ENCODE measurements at places on chromosomes 6 and 20.

DNA sequence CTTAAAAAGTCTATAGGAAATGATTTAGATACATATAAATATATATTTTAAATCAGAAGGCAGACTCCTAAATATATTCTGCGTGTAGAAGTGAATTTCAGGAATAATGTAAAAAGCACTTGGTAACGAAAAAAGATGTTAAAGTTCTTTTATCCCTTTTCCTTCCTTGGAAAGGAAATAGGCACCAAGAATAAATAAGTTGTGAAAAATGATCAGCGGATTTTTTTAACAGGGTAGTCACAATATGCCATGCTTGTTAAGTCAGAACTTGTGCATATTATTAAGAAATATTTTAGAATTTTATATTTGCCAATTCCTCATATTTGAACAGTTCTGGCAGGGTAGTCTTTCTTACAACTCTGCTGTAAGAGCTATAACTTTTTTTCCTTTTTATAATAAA is 173.8 kb downstream of the CD83 start:
- DNase-seq, result no peak

- peak; percentile 10 for DNase-seq
These were observed at the start of gene PPP1R14C for GRCh38 chr6:150142670-150143515. Gene PPP1R14C (plus strand): TSS chr6:150143044. CDS start chr6:150143193, 149 bp downstream.

DNA sequence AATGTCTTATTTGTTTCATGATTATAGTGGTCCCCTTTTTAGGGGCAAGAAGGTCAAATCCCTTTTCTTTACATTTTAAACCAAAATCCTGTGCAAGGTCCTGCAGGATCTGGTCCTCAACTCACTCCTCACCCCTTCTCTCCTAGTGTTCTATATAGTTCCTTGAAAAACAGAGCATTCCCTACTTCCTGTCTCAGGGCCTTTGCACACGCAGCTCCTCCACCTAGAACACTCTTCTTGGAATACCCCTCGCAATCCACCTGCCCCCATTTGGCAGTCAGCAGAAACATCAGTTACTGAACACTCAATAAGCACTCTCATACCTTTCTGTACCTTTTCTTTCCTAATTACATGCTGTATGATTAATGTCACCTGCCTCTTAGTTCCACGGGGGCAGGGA is 3.2 kb upstream of the ATP5F1E start:
- DNase-seq, result no peak

GRCh38 chr6:15421945-15422733 is 176.3 kb downstream of the JARID2 start:
- no peak for DNase-seq

DNA sequence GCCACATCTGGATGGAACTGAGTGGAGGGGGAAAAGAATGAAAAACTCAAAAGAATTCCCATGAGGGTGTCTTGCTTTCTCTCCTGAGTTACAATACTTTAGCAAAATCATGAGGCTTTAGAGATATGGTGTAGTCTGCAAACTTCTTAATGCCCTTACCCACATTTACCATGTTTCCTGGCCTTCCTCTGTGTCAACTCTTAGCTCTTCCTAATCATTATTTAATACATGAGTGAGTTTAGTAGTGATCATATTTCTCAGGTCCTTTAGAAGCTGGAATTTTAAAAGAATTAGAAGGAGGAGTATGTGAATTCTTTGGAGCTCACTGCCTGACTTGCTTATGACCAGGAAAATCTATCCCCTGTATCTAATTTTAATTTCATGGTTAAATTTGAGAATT is 39.0 kb downstream of the STX11 start:
- DNase-seq, result no peak

- no peak for DNase-seq
These were observed 31.7 kb upstream of the UBR2 start for GRCh38 chr6:42532038-42532669.

- DNase-seq, result no peak
These were observed 9.6 kb upstream of the BAG2 start for GRCh38 chr6:57162516-57162915.

DNA sequence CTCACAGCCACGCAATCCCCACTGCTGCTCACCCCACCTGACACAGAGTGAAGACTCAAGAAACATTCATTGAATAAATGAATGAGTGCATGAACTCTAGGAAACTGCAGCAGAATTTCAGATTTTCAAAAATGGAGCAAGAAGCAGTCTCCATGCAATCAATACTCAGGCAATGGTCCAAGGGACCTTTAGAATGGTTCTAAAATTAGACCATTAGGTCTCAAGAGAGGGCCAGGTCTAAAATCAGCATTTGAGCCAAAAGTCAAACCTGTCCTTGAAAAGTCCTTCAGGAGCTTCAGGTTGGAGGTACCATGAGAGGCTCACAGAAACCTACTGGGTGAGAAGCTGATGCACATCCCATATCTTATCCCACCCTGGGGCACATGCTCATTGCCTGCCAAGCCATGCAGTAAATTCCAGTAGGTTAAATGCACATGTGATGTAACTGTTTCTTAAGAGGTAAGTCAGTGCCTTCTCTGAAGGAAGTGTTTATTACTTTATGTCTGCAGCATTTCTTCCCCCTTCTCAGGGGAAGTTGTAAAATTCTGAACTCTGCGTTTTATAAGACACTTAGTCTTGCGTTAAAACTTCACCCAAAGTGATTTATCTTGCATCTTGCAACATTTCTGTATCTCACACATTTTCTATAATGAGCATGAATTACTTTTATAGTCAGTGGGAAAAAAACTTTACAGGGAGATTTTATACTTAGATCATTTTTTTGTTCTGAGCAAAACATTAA is 126.6 kb downstream of the ADAT2 start:
- DNase-seq, result no peak

- DNase-seq, result no peak
These were observed 53.0 kb downstream of the SRC start for GRCh38 chr20:37398750-37399621.

GRCh38 chr6:125596020-125596419 is 153.4 kb upstream of the HEY2 start:
- no peak for DNase-seq

- no peak for DNase-seq
These were observed 57.6 kb downstream of the ZNF831 start for GRCh38 chr20:59221049-59221706.

DNA sequence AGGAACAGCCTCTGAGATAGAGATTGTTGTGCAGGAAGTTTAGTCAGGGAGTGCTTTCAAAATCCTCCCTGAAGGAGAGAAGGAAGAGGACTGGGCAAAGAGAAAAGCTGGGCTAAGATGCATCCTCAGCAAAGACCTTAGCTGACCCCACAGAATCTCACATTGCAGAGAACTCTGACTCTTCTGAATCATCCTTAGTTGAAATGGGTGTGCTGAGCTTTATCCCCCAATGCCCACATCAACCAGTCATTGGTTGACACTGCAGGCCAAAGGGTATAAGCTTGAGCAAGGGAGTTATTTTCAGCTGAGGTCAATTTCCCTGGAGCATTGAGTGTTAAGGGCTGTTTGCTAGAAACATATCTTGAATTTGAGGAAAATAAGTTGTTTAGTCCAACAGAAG is 732.2 kb downstream of the CBLN4 start:
- no peak for DNase-seq

DNA sequence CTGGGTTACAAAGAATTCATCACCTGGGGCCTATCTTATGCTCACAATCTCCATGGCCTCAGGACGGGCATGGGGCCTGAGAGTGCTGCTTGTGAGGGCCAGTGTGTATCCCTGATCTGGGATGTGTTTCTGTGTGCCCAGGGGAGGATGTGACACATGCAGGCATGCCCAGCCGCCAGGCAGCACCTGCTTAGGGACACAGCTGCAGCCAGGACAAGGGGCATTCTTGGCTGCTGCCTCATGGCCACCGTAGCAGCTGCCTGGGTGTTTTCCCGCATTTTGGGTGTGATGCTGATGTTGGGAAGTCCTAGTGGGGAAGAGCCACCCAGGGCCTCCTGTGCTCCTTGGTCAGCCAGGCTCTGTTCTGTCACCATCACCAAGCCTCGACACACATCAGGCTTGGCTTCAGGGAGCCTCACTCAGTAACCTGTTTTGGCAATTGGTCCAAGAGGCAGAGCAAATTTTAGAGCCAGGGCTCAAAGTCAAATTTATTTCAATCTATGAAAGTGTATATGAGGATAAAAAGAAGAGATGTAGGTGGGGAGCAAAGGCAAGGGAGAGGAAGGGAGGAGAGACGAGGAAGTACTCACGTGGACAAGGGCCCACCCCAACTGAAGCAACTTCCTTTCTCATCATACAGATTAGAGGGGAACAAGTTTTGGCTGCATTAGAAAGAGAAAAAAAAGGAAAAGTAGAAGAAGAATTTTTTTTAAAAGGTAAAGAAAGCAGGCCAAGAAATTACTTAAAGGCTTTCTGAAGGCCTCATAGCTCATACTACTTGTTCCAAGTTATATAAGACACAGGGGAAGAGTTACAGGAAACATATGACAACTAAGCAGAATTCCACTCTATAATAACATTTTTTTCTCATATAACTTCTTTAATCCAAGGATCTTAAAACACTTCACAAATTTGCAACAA is 269.9 kb upstream of the SUPT3H start:
- DNase-seq, result no peak

- no peak for DNase-seq
These were observed 70.0 kb downstream of the FAM50B start for GRCh38 chr6:3919130-3919628.

DNA sequence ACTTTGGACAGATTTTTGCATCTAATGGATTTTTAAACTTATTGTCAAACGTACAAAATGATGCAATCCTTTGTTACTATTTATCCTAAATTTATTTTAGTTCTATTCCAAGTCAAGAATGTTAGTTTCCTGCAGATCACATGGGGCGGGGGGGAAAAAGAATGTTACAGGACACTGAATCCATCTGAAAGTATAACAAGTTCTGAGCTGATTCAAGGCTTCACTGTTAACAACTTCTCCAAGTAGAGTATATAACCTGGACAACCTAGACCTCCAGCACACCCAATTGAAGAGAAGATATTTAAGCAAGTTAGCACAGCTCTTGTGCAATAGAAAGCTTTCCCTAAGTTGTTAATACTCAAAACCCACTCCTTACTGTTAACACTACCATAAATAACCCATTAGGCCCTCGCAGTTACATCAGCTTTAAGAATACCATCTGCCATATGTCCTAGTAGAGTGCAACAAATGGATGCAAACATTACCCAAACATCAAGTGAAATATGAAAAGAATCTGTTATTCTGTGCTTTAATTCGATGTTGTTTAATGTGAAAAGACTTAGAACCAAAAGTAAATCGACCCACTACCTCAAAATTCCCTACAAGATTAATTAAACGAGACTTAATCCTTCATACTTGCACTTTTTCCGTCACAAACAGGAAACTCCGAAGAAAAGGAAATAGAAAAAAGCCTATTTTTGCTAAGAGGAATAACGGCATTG is 1.3 kb downstream of the SEC63 start:
- no peak for DNase-seq

- no peak for DNase-seq
These were observed 22.1 kb upstream of the CDKN1A start for GRCh38 chr6:36656441-36656840.

- no peak for DNase-seq
These were observed 44.2 kb upstream of the RNF24 start for GRCh38 chr20:4059606-4060005.

GRCh38 chr6:14059791-14060436 is 57.7 kb upstream of the CD83 start:
- no peak for DNase-seq

GRCh38 chr20:35276408-35276807 is 1.5 kb downstream of the MMP24OS start:
- no peak for DNase-seq

DNA sequence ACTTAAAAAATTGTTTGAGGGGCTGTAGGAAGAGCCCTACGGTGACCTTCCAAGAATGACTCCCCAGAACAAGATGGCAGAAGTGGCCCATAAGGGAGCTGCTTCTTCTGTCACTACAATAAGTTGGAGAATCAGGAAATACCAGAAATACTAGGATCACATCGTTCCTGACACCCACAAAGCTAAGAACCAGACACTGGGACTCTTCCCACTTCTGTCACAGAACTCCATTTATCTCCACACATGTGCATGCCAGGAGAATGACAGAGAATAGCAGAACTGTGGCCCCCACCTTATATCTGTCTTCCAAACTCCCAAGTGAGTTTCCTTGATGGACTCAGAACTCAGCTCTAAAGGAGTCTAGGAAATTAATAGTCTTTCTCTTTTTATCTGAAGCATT is 54.6 kb upstream of the UBR2 start:
- DNase-seq, result no peak

DNA sequence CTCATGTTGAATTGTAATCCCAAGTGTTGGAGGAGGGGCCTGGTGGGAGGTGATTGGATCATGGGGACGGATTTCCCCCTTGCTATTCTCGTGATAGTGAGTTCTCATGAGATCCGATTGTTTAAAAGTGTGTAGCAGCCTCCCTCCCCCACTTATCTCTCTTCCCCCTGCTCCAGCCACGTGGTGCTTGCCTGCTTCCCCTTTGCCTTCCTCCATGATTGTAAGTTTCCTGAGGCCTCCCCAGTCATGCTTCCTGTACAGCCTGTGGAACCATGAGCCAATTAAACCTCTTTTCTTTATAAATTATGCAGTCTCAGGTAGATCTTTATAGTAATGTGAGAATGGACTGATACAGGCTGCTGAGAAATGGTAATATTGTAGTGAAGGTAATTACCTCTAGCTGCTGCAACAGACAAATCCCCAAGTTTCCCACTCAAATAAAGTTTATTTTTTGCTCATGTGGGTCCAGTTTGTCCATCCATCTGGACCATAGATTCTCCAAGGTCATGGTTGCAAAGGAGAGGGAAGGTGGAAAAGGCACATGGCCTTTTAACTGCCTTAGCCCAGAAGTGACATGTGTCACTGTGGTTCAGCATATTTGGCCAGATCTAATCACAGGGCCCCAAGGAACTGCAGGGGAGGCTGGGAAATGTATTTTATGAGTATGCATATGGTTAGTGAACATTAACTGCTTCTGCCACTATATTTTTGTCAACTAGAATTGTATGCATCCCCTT is 89.2 kb downstream of the TRMT11 start:
- DNase-seq, result no peak

DNA sequence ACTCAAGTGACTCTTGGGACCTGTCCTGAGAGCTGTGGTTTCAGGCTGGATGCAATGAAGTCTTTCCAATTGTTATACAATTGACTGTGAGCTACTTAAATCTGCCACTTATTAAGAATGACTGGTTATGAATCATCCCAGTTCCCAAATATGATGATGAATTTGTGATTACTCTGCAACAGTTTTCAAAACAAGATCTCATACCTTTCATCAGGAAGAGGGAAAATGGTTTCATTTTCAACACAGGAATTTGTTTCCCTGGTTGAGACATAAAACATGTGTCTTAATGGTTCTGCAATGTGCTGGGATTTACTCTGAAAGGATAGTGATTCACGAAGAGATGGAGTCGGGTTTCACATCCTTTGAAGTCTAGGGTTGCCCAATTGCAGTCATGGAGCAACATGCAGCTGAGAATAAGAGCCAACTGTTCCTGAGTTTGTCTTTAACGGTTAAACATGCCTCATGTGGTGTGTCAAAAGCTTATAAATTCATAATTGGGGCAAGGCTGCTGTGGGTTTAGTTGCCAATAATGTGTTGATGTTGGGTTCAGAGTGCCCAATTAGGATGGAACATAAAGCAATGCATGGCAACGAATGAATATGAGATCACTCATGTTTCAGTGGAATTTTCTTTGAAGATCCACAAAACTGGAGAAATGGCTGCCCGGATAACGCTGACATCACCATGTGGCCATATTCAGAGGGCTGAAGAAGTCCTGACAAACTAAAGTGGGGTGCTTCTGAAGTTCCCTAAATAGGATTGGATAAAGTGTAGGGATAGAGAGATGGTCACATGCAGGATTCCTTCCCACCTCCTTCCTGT is 41.0 kb downstream of the CYP24A1 start:
- no peak for DNase-seq

- DNase-seq, result no peak
These were observed 4.9 kb downstream of the ARFRP1 start for GRCh38 chr20:63702751-63703470.

- DNase-seq, result no peak
These were observed 1.1 kb downstream of the MGME1 start for GRCh38 chr20:17969884-17970409.

All from stimulated activated CD4-positive, alpha-beta T cell treated with anti-CD3 and anti-CD28 coated beads, Interleukin-4, amount 100 ng/mL, for 1 hour (primary cell).